ENCODE measurements at places on chromosomes 11 and 22.

DNA sequence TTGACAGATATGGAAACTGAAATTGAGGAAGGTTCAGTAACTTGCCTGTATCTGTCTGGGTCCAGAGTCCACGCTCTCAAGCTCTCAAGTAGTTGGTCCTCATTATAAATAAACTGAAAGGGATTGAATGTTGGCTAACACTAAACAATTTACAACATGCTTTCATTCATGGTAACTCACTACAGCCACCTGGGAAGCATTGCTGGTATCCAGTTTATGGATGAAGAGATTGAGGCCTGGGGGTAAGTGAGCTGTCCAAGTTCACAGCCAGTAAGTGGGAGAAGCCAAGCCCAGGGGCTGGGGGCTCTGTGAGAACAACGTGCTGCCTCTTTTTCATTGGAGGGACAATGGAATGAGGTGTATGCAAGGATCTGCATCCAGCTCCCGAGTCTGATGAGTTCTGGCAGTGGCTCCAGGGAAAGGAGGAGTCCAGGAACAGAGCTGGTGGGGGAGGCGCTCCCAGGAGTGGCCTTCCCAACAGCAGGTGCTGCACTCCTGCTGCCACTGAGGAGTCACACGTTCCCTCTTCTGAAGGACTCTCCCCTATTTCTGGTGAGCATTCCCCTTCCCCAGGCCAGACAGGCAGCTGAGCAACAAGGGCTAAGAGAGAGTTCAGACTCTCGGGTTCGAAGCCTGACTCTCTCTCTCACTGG lies 175.8 kb downstream of the CSNK2A3 start:
- no peak for DNase-seq

DNA sequence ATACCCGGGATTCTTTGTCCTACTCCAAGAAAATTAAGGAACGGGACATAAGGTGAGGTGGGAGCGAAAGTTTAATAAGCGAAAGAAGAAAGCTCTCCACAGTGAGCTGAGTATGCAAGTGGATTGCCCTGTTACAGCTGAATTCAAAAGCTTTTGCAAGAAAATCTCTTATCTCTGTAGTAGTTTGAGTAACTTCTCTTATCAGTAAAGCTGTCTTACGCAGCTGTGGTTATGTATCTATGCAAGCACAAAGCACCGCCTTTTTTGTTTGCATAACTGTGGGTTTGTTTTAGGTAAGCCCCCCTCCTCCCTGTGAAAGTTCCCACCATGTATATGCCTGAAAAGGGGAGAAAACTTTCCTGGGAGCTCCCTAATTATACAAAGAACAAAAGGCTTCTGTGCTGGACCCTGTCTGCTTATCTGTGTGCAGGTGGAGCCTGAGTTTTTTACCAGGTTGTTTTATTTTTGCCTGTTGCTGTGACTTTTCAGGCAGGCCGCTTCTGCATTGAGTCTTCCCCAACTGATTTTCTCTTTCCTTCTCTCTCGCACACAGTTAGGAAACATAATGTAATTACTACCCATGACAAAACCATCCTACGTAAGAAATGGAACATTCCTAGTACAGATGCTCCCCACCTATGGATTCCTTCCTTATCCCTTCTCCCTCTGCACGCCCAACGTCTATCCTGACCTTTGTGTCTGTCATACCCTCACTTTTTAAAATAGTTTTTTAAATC lies 837 bp upstream of the PLAAT5 start:
- no peak for DNase-seq

- DNase-seq: no peak
Observed at GRCh38 chr11:128472128-128473089, 114.9 kb downstream of the ETS1 start.

- DNase-seq: no peak
Observed at GRCh38 chr11:127425281-127425680, 424.7 kb upstream of the KIRREL3 start.

DNA sequence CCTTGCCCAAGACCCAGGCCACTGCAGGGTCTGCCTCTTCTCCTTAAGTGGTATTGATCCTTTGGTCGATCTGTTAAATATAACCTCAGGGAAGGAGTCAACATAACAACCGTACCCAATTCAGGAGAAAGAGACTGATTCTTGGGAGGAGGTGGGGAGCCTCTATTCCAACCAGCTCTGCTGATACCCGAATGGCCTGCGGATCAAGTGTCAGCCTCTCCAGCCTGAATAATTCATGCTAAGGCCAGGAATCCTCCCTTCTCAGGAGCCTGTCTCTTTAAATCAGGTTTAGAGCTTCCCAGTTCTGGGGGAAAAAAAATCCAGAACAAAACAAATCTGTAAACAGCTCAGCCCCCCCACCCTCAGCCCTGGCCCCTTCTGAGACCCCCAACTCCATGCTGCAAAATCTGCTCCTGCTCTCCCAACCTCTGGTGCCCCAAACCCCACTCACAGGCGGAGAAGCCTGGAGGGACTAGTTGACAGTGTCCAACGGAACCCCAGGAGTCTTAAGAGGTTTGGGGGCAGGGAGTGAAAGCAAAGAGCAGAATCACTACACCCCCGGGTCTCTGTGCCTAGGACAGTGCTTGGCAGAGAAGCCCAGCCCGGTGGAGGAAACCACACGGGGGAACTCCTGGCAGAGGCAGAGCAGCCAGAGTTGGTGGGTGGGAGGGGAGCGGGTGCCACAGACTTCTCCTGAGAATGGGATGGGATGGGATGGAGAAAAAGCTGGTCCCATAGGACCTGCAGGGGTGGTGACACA lies 863 bp upstream of the TPBGL start:
- no peak for DNase-seq

- no peak for DNase-seq
Observed at GRCh38 chr22:36162127-36163034, 1.8 kb upstream of the APOL3 start.

- DNase-seq: no peak
Observed at GRCh38 chr11:130786586-130786985, 129.7 kb downstream of the SNX19 start.

GRCh38 chr11:113685654-113686359 lies 20.3 kb downstream of the TMPRSS5 start:
- no peak for DNase-seq

DNA sequence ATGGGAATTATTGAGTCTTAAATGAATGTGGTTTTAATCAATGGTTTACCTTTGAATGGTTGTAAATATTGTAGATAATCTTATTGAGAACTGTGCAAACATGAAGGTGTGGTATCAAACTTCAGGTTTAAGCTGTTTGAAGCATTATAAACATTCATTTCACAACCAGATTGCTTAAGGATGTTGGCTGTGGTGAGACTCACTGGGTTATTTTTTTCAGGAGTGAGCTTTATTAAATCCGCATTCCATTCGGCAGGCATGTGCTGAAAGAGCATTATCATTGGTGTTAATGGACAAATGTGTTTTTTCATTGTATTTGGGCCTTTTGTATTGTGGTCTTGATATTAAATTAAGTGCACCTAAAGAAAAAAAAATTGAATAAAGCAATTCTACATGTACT lies 9.7 kb downstream of the MMP3 start:
- DNase-seq: no peak

- DNase-seq: no peak
Observed at GRCh38 chr11:119324189-119324588, 7.3 kb upstream of the MCAM start.

DNA sequence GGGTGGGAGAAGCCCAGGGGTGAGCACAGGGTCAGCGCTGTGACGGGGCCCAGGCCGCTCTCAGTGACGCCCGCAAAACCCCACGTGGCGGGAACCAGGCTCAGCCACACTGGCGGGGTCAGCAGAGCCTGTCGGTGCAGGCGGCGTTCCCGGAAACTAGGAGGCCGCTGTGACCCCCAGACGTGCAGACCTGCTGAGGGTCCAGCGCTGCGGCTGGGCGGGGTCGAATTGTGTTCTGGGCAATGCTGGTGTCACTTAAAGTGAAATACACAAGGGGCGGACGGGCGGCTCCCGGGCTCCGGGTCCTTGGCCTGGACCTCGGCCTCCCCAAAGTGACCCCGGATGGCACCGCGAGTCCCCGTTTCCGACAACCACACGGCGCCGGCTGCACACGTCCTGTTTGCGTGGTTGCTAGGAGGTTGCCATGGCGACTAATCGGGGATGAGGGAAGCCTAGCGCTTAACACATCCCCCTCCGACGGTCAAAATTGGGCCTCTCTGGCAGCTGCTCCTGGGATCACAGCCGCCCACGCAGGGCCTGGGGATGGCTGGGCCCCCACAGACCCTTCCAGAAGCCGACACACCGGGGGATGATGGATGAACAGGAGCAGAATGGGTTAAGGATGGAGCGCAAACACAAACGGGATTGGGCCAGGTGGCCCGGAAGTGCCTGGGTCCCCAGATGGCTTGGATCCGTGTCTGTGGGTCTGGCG lies 81.7 kb upstream of the PRR5 start:
- no peak for DNase-seq
